ENCODE measurements at places on chromosomes 13 and 19.
A peak's percentile ranks its signal among the peaks of the same experiment; 100 is the strongest.

GRCh38 chr13:112818698-112819045, 128.8 kb downstream of the ATP11A start:
- no peak for DNase-seq

- DNase-seq = peak; percentile 82
These were observed 61.9 kb downstream of the AP1M1 start for GRCh38 chr19:16259385-16260159.

- no peak for DNase-seq
These were observed 18.9 kb downstream of the KDM4B start for GRCh38 chr19:4987692-4988370.

DNA sequence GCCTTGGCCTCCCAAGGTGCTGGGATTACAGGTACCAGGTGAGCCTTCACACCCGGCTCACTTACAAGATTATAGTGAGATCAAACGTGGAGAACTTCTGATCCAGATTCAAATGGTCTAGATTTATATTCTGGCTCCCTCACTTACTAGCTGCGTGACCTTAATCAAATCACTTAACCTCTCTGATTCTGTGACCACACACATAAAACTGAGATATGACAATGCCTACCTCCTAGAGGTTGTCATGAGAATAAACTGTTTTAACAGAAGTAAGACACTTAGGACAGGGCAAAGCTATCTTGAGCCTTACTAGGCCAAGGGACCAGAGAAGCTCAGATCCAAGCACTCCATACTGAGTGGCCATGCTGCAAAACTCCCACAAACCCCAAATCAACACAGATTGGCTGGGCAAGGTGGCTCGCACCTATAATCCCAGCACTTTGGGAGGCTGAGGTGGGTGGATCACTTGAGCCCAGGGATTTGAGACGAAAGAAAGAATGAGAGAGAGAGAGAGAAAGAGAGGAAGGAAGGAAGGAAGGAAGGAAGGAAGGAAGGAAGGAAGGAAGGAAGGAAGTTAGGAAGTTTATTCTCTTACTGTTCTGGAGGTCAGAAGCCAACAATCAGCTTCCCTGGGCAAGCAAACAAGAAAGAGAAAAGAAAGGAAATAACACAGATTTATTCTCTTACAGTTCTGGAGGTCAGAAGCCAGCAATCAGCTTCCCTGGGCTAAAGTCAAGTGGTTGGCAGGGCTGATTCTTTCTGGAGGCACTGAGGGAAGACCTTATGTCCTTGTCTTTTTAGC, 46.1 kb upstream of the MAP3K10 start:
- DNase-seq = no peak

GRCh38 chr13:58985845-58986244, 1177.9 kb downstream of the DIAPH3 start:
- DNase-seq = no peak

All from CD4-positive, alpha-beta T cell treated with Interferon gamma for 1 hour (primary cell).